Naive thymus-derived CD4-positive, alpha-beta T cell (primary cell): ENCODE measurements at places on chromosomes 13 and 19.

DNA sequence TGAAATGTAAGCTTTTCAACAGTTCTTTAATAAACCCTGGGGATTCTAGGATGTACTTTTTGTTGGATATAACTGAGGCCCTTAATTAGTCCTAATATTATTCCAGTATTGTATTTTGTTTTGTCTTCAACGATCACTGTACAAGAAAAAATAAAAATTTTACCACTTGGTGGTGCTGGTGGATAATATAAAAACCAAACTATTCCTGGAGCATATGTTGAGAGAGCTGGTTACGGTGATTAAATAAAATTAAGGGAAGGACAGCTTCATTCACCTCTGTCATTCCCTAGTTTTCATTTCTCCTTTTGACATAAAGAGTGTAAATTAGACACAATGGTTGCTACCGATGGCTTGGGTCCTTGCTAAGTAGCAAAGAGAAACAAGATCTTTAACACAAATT lies 598.6 kb upstream of the PCDH20 start:
- DNase-seq: no peak

DNA sequence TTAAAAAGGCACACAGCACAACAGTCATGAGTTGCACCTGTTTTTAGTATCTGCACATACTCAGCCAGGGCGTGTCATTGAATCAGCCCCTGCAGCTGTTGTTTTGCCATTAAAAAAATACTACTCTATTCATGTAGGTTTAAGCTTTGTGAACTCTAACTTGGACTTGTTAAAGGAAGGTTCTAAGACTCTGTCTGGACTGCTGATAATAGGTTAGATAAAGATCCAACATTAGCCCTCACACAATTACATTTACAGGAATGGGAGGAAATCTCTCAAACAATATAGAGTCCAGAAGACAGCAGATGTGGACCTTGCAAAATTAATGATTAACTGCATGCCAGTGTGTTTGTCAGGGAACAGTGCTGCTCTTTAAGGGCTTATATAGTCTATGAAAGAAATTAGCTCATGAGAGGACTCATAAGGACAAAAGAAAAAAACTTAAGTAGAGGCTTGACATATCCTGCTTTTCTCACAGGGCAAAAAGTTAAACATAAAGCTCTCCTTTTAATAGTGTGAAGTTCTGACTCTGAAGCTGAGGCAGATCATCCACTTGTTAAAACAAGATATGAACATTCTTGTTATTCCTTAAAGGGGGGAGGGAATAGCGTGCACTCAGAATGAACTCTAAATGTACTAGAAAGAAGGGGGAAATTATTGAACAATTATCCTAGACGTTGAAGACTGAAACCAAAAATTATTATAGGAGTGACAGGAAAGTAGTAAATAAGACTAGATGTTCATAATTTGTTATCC lies 243.6 kb downstream of the NDFIP2 start:
- no peak for DNase-seq

DNA sequence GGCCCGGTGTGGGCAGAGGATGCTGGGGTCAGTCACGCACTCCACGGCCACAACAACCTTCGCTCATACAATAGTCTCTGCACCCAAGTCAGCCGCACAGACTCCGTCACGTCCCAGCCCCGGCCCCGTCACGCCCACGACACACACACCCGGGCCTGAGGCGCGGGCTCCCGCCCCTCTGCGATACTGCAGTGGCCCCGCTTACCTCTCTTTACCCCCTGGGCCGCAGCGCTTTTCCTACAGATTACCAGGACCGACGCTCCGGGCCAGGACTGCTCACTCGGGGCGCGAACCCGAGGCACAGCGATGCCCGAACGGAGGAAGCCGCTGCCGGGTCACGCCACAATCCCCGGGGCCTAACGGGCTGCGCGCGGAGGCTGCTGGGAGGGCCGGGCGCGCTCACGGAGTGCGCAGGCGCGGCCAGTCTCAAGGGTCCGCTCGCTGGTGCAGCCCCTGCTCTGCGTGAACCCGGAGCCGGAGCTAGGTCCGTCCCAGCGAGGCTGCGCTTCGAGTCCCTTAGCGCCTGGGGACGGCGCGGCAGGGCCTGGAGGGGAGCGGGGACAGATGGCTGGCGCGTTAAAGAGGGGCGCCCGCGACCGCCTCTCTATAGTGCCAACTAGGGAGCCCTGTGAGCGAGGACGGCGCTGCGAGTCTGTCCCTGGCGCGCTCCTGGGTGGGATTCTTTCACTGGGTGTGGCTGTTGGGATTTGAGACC lies at the start of gene ZFP82:
Gene ZFP82 (minus strand): TSS at position 358 of the 715 bp plus-strand sequence. CDS start 8,855 bp downstream, outside the sequence.
- DNase-seq: peak; percentile 47

- DNase-seq: peak; percentile 29
These were observed 8.4 kb downstream of the COL5A3 start for GRCh38 chr19:10001899-10002298.

DNA sequence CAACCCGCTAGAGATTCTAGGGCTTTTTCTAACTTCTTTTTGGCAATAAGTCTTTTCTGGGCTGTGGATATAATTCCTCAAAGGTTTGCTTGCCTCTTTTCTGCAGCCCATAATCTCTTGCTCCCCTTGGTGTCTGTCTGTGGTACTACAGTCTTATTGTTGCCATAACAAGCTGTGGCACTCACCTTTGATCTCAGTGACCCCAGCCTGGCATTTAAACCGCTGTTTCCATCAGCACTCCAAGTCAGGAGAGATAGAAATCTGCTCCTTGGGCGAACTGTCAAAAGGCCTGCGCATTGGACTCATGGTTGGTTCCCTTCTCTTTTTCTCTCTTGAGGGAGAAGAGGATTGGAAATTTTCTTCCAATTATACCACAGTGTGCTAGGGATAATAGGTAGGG lies 14.5 kb upstream of the MPHOSPH8 start:
- peak; percentile 16 for DNase-seq

- DNase-seq: no peak
These were observed 15.9 kb upstream of the JUND start for GRCh38 chr19:18297308-18297707.

- DNase-seq: no peak
These were observed 65.7 kb downstream of the SOX1 start for GRCh38 chr13:112132619-112133018.

- no peak for DNase-seq
These were observed 134.0 kb downstream of the TBC1D4 start for GRCh38 chr13:75347925-75348324.

GRCh38 chr13:99218969-99219368 lies 18.3 kb downstream of the UBAC2 start:
- peak; percentile 86 for DNase-seq

GRCh38 chr19:19115954-19116353 lies 22.3 kb downstream of the TMEM161A start:
- DNase-seq: peak; percentile 34

DNA sequence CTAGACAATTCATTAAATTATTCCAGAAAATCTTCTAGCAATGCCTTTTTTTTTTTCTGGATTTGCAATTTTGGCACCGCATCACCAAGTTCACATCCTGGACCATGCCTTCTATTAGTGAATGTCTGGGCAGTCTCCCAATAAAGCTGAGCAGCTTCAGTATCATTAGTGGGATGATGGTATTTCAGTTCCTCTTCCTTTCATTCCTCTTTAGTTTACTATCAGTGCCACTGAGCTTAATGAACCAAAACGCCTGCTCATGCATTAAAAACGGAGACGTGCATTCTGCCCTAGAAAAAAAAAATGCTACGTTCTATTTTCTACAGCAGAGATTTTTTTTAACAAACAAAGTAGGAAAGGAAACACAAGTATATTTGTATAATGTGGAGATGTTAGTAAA lies 343.0 kb downstream of the PCDH9 start:
- no peak for DNase-seq

- DNase-seq: no peak
These were observed 560 bp upstream of the FAM83E start for GRCh38 chr19:48615231-48616040.

GRCh38 chr13:44667943-44668342 lies 91.8 kb upstream of the TSC22D1 start:
- no peak for DNase-seq

DNA sequence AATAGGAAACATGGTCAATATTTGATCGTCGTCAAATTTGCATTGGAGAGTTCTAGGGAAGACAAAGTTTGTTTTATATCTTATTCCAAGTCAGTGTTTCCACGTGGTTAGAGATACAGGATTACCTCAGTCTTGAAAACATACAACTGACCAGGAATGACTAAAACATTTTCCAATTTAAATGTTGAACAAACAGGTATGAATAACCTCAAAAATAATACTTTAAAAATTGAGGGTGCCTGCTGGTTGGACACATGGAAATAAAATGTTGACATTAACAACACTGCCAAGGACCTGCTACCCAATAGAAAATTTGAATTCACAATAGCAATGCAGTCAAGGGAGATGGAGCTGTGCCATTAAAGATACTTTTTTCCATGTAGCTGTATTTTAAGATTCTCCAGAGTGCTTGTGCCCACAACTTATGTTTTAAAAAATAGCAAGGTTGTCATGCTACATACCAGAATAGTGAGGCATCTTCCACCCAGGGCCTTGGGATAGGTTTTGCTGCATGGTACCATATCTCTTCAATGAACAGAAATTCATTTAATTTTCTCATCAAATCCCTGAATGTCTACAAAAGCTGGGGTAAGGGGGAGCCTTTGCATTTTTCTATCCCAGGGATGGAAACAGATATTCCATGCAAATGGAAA lies 260.8 kb downstream of the EFNB2 start:
- no peak for DNase-seq

GRCh38 chr13:93505104-93505952 lies 278.7 kb downstream of the GPC6 start:
- no peak for DNase-seq

DNA sequence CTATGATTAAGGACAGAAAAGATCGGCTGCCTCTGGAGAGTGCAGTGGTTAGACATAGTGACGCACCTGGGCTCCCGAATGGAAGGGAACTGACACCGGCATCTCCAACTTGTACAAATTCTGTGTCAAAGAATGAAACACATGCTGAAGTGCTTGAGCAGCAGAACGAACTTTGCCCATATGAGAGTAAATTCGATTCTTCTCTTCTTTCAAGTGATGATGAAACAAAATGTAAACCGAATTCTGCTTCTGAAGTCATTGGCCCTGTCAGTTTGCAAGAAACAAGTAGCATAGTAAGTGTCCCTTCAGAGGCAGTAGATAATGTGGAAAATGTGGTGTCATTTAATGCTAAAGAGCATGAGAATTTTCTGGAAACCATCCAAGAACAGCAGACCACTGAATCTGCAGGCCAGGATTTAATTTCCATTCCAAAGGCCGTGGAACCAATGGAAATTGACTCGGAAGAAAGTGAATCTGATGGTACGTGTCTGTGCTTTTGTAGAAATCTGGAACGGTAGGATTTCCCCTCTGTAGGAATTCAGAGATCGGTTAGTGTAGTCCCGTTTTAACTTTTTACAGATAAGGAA lies 16.9 kb downstream of the ERCC5 start:
- DNase-seq: no peak

GRCh38 chr13:107250628-107251027 lies 682.7 kb upstream of the ARGLU1 start:
- DNase-seq: no peak

GRCh38 chr13:88627071-88627470 lies 955.9 kb downstream of the SLITRK5 start:
- no peak for DNase-seq

GRCh38 chr13:104408733-104409132 lies 1342.5 kb upstream of the SLC10A2 start:
- no peak for DNase-seq
